Stimulated activated CD4-positive, alpha-beta T cell treated with anti-CD3 and anti-CD28 coated beads, Interleukin-4, amount 100 ng/mL, for 4 hours (primary cell): ENCODE measurements at places on chromosomes 7 and 10.

DNA sequence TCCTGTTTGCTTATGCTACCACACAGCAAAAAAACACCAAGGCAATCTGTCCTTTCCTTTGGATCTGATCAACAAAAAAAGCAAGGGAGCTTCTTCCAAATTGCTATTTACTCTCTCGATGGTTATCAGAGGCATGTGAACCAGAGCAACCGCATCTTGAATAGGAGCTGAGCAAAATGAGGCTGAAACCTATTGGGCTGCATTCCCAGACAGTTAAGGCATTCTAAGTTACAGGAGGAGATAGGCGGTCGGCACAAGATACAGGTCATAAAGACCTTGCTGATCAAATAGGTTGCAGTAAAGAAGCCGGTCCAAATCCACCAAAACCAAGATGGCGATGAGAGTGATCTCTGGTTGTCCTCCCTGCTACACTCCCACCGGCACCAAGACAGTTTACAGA is 76.8 kb upstream of the FRMD4A start:
- no peak for DNase-seq

GRCh38 chr7:462173-463103 is 57.2 kb downstream of the PDGFA start:
- DNase-seq: no peak

- no peak for DNase-seq
Observed at GRCh38 chr10:132696728-132697577, 89.0 kb downstream of the NKX6-2 start.

- DNase-seq: no peak
Observed at GRCh38 chr7:14449291-14449690, 453.3 kb downstream of the DGKB start.

DNA sequence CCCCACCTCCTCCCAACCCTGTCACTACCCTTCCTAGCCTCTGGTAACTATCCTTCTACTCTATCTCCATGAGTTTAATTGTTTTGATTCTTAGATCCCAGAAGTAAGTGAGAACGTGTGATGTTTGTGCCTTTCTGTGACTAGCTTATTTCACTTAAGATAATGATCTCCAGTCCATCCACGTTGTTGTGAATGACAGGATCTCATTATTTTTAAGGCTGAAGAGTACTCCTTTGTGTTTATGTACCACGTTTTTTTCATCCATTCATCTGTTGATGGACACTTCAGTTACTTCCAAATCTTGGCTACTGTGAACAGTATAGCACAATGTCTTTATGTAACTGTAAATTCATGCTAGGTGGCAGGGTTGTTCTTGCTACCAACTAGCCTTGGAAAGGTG is 461.6 kb downstream of the PLXDC2 start:
- no peak for DNase-seq

- DNase-seq: no peak
Observed at GRCh38 chr7:116145245-116145852, 65.0 kb upstream of the TES start.

GRCh38 chr7:41277561-41277960 is 425.3 kb downstream of the INHBA start:
- no peak for DNase-seq

GRCh38 chr10:60747817-60748469 is 30.3 kb upstream of the CDK1 start:
- DNase-seq: no peak

DNA sequence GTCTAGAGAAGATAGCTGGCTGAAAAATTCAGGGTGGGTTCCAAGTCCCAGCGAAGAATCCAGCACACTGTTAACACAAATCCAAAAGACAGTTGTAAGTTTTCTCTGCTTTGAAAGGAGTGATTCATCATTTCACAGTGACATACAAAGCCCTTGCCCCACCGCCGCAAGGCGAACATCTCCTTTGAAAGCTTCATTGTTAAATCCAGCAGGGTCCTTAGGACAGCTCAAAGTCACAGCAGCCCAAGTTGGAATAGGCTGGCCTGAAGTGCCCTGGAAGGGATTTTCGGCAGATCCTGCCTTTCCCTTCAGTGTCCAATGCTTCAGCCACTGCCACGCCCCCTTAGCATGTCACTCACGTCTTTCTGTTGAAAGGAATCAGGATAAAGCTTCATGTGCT is 526.1 kb downstream of the CALN1 start:
- no peak for DNase-seq

- DNase-seq: no peak
Observed at GRCh38 chr10:4810092-4810491, 15.9 kb upstream of the AKR1E2 start.

GRCh38 chr10:129716211-129716681 is 247.8 kb downstream of the EBF3 start:
- no peak for DNase-seq

DNA sequence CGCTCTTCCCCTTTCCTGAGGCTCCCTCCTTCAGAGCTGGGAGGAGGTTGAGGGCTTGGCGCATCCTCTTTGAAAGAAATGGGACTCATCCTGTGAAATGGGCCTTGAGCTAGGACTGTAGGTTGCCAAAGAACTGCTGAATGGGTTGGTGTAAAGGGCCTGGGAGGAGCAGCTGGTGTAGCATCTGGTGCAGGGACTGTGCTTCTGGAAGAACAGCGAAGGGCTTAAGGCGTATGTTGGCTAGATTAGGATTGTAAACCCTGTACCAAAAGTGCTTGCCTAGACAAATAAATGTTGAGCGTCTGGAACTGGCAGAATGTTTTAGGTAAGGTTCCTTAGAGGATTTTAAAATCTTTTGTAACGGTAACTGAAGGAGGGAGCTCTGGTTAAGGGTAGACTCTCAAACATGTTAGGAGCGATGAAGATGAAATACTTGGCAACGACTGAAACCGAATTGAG is 563 bp downstream of the STAM start:
- DNase-seq: no peak

DNA sequence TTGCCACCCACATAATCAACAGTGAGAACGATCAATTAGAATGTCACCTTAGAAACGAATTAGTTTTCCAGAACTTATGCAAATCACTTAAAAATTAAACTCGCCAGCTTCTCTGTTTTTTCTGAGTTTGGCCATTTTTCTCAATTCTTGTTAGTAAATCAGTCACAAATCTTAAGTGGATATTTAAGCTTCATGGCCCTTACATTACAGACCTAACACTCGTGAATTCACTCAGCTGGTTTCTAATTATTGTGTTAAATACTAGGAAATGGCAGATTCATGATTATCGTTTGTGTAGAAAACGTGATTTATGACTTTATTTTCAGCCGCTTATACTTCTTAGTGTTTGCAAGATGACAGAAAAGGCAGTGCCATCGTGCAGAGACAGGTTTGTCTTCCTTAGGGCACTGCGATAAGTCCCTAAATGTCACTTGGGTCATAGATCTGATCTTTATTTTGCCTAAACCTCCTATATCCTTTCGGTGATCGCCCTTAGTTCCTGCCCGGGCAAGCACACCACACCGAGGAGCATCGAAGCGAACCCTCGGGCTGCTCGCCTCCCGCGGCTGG is 587 bp upstream of the CELF2 start:
- no peak for DNase-seq

GRCh38 chr7:135811506-135811905 is 62.9 kb upstream of the FAM180A start:
- no peak for DNase-seq

GRCh38 chr10:100528123-100528886 is 1.4 kb downstream of the NDUFB8 start:
- DNase-seq: no peak

DNA sequence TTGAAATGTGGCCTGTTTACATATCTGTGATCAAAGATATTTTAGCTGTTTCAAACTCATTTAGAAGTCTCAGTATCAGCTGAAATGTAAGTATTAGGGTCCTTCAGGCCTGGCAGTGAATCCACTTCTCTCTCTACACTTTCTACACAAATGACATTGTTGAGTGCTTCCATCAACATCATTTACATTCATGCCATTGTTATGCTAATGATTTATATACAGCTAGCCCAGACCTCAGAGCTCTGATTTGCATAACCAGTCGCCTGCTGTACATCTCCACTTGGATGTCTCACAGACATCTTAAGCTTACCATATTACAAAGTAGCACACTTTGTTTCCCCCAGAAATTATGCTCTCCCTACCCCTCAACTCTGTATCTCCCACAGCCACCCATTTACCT is 71.6 kb downstream of the GSDME start:
- no peak for DNase-seq

DNA sequence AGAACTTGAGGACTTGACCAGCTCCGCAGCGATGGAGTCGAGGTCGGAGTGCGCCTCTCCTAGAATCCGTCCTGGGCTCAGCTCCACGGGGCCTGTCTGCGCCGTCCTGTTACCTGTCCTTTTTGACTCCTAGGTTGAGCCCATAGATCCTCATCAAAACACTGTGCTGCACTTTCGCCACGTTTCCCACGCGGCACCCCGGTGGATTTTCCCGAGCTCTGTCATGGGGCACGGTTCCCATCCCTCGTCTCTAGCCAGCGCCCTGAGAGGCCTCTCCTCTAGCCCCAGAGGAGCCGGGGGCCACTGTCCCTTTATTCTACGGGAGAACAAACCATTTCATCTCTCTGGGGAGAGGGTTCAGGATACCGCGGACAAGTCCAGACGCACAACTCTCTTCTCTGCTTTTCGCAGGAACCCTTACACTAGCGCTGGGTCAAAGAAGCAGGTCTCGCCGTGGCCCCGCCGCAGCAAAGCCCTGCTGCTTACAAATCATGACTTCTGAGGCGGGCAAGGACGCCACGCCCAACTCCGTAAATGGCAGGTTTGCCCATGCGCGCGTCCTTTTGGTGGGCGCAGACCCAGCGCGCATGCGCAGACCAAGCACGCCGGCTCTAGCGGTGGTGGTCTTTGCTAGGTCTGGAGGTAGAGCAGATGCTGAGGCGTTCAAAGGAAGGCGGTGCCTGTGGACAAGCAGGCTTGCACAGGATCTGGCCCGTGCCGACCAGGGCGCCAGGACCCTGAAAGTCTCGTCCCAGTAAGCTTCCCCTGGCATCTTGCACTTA is 10.3 kb upstream of the ANKRD7 start:
- DNase-seq: peak; percentile 70

GRCh38 chr7:29613100-29613499 is 49.5 kb downstream of the PRR15 start:
- no peak for DNase-seq

DNA sequence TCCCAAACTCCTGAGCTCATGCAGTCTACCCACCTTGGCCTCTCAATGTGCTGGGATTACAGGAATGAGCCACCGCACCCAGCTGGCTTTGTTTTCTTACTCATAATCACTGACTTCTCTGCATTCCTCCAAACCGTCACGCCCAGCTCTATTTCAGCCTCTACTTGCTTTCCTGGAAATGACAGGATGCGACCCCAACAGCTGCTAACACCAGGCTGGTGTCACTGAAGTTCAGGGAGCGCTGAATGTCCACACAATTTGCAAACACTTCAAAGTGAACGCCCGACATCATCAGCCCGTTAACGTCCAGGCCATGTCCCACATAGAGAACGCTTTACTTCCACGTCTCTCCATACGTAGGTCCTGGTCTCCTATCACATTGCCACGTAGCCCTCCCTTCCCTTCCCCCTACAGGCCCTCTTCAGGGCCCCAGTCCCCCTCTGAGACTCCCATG is 12.8 kb upstream of the PROSER2 start:
- DNase-seq: no peak

- no peak for DNase-seq
Observed at GRCh38 chr10:96176985-96177384, 46.9 kb downstream of the ZNF518A start.

DNA sequence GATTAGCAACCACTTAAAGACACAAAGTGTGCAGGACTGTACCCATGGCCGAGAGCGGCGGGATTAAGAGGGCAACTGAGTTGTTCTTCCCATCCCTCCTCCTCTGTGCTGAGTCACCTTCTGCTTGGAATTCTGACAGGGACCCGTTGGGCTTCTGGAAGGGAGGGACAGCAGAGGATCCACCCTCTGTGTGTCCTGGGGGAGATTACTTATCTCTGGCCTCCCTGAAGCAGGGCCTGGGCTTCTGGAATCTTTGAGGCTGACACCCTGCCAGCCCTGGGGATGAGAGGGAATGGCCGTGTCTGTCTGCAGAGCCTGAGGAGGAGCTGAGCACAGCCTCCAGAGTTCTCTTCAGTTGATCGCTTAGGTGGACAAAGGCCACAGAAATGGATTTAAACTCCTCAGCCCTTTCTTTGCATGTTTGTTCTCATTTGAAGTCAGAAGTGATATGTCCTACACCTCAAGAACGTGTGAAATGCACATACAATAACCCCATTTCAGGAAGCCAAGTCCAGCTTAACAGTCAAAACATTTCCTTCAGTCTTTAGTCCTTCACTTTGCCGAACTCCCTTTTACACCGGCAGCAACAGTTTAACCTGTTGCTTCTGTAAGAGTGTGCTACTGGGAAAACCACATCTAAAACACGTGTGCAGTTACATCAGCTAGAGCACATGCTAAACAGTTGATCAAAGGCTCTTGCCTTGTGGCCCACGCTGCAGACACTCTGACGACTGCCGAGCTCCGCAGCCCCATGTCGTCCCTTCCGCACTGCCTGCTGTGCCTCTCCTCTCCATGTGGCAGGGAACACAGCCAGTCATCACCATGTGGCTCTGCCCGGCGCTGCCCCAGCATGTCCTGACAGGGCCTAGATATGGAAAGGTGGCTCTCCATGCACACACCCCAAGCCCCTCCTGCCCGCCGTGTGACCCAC is 55.7 kb downstream of the IKZF1 start:
- peak; percentile 93 for DNase-seq

DNA sequence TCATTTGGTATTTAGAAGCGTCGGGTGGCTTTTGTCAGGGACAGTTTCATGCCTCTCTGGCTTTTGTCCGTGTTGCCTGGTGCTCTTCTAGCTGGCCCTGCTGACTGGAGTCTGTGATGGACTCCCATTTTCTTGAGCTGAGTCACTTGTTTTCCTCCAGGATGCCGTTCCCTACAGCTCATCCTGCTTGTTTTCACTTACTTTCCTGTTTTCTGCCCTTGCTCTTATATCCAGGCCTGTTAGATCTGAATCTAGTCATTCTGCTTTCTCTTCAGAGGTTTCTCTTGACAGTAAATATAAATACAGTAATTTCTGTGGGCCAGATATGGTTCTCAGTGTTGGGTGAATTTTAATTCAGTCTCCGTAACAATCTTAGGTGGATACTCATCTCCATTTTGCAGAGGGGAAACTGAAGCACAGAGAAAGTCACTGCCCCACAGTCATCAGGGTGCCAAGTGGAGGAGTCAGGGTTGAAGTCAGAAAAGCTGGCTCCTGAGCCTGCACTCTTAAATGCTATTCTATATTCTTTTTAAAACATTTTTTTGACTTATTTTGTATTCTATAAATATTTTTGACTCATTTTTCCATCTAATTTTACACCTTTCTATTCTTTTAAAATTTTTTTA is 85.4 kb downstream of the CCNY start:
- no peak for DNase-seq

DNA sequence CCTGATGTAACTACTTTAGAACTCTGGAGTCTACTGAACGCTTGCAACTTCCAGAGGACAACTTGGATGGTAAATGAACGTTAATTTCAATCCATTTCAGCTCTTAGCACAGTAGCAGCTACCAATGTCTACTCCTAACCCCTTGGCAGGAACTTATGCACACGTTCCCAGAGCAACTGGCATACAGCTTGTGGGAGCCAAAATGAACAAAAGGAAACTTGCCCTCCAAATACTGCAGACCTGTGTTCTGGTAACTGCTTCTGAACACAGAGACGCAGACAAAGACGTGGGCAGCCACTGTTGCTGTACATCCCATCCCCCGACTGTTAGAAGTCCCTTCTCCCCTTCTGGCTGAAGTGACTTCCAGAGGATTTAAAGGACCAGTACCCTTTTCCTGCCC is 61.3 kb downstream of the XPNPEP1 start:
- no peak for DNase-seq
